ENCODE measurements at places on chromosomes 1 and 21.

GRCh38 chr1:67347688-67348472, 40.2 kb downstream of the IL12RB2 start:
- no peak for DNase-seq

- no peak for DNase-seq
Observed at GRCh38 chr1:101310506-101310905, 73.7 kb downstream of the S1PR1 start.

DNA sequence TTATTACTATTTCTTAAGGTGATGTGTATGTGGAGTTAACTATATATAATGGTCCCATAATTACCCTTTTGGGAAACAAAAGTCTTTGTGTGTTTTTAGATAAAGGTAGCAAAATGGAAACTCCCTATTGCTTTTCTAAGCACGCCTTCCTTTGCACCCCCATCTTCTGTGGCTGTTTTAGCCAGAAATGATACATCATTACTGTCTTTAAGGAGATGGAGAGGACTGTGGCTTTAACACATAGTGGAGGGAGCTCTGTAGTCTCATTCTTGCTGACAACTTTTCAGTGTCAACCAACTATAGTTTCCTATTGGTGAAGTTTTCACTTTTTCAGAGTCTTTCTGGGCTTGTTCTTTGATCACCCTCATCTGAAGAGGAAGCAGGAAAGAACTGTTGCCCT, 1.0 kb downstream of the APOBEC4 start:
- peak; percentile 25 for DNase-seq

DNA sequence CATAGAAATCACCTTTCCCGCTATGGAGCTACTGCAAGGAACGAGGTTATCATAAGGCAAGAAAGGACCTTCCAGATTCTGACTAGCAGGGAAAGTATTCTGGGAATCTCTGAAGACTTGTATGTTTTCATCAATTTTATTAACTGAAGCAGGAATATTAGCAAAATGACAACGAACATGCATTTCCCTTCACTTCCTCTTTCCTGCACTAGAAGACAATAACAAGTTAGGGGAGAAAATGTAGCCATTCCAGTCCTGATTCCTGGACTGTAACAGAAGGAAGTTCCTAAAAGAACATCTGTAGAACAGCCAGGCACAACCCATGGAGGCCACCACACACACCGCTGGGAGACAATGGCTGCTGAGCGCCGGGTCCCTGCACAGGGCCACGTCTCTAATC, 106.8 kb downstream of the RAVER2 start:
- no peak for DNase-seq
